H9 (cell line): ENCODE measurements at places on chromosomes 16 and 17. TPM values are rescaled to one million over a fixed set of nuclear protein-coding genes. Genes with fewer than 3 reads are reported as not detected.
A peak's percentile ranks its signal among the peaks of the same experiment; 100 is the strongest.

GRCh38 chr17:74604200-74604599, 12.1 kb upstream of the CD300LD start:
- H3K27ac ChIP-seq, result no peak overlapping the region
- H3K4me3 ChIP-seq, result no peak overlapping the region
- no peaks in the 10 kb centered on the region for H3K4me1 ChIP-seq
- no peaks in the 10 kb centered on the region for H3K36me3 ChIP-seq
- DNase-seq, result no peak

DNA sequence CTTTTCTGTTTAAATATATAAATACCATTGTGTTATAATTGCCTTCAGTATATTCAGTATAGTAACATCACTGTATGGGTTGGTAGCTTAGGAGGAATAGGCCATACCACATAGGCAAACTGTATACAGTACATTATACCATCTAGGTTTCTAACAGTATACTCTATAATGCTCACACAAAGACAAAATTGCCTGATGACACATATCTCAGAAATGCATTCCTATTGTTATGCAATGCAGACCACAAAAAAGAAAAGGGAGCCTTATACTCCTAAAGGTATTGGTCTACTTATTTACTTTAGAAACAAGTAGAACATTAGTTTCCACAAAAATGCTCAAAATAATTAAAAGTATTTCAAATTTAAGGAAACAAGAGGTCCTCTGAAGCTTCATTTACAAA, 47.9 kb downstream of the SETD6 start:
- no peaks in the 10 kb centered on the region for H3K4me1 ChIP-seq
- no peak for DNase-seq
- H3K27ac ChIP-seq, result no peak overlapping the region
- H3K27me3 ChIP-seq, result no peaks in the 10 kb centered on the region

DNA sequence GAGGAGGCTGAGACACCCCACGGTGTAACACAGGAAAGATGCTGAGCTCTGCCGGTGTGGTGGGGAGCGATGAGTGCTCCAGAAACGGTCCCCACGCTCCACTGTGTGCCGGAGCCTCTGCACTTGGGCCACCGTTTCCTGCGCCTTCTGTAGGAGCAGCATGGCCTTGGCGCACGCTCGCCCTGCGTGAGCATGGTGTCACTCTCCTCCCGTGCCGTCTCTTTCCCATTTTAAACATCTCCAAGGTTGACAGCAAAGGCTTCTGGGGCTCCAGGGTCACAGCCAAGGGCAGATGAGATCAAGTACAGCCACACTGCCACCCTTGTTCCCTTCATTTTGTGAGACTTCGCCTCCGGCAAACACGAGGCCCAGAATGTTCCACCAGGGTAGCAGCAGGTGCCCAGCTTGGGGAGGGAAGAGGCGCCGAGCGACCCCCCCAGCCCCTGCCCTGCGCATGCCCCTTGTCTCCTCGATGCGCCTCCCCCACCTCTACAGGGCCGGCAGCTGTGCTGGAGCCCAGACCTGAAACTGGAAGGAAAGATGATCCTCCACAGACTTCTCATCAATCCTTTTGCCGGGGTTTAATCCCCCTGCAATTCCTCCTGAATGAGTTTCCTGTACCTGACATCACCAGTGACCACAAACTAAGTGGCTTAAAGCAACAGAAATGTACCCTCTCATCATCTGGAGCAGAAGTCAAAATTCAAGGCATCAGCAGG, 19.9 kb upstream of the OSGIN1 start:
- no peak for DNase-seq
- peaks cover 5% of the 10 kb centered on the region; the same call in 1 of the 2 replicates for H3K36me3 ChIP-seq
- H3K4me3 ChIP-seq, result no peak overlapping the region
- no peaks in the 10 kb centered on the region for H3K27me3 ChIP-seq
- H3K27ac ChIP-seq, result no peak overlapping the region

KCTD19 gene
- 0.13 TPM in 1 of 2 replicates, not detected in the other for total RNA-seq

DNA sequence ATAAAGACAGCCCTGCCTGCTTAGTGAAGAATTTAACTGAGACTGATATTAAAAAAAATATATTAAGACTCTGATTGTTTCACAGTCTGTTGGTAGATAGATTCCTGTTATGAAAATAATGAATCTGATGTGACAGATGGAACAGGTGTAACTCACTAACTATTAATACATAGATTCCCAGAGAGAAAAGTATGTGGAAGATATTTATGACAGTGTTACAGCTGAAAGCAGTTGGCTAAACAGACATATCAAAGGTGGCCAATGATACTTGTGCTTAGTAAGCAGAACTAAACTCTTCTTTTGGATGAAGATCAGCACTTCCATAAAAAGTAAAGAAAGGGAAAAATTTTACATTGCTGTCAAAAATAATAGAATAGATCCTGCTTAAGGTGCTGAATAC, 598.2 kb upstream of the CA10 start:
- DNase-seq, result no peak
- no peaks in the 10 kb centered on the region for H3K27me3 ChIP-seq
- no peaks in the 10 kb centered on the region for H3K36me3 ChIP-seq
- H3K27ac ChIP-seq, result no peak overlapping the region

TMIGD1 gene
- total RNA-seq, result not detected in 2 replicates

DNA sequence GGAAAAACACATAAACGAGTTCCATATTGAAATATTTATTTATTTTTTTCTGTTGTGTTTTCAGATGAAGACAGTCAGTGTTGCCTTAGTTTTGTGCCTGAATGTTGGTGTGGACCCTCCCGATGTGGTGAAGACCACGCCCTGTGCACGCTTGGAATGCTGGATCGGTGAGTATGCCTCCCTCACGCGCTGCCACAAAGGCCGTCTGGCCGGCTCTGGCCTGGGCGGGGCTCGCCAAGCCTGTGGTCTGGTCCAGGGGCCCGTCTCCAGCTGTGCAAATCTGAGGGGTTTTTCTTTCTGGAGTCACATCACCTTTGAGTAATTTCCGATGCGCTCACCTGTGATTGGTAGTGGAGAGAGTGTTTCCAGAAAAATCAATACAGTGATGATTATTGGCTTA, 81.0 kb downstream of the RPTOR start:
- H3K36me3 ChIP-seq, result peaks cover 7% of the 10 kb centered on the region
- H3K4me1 ChIP-seq, result no peaks in the 10 kb centered on the region
- no peak for DNase-seq
- no peak overlapping the region for H3K4me3 ChIP-seq
- no peak overlapping the region for H3K27ac ChIP-seq
- H3K27me3 ChIP-seq, result no peaks in the 10 kb centered on the region

- no peaks in the 10 kb centered on the region for H3K4me1 ChIP-seq
- no peak overlapping the region for H3K27ac ChIP-seq
- no peak overlapping the region for H3K4me3 ChIP-seq
- H3K27me3 ChIP-seq, result no peaks in the 10 kb centered on the region
- DNase-seq, result no peak
Observed at GRCh38 chr16:89880477-89881367, 7.3 kb downstream of the TCF25 start.

DNA sequence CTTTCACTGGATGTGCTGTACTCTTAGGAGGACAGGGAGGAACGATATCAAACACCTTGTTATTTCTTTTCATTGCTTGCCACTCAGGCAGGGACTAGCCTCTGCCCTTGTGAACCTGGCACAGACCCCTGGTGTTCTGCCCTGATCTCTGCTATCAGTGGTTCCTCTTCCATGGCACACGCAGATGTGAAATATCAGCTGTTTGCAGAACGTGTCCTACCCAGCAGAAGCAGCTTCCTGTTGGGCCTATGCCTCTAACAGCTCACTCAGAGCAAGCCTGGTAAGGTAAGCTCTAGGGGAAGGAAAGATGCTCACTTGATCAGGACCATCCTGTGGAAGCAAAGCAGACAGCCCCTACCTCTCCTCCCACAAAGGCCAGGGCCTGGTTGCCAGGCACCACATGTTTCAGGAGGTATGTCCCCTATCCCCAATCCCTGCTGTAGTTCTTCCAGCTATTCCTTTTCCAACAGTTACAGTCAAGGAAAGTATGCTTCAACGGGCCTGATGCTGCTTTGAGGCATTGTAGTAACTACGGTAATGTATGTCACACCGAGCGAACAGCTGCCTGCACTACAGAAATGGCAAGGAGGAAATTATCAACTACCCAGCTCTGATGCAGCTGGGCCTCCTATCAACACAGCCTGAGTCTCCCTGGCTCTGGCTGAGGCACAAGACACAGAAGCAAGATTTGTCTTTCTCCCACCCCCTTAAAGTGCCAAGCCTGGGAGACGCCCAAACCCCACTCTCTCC, 41.3 kb upstream of the GFOD2 start:
- H3K27ac ChIP-seq, result no peak overlapping the region
- DNase-seq, result no peak
- H3K4me3 ChIP-seq, result no peak overlapping the region
- no peaks in the 10 kb centered on the region for H3K27me3 ChIP-seq
- H3K36me3 ChIP-seq, result no peaks in the 10 kb centered on the region; the same call in none of the 2 replicates
- no peaks in the 10 kb centered on the region for H3K4me1 ChIP-seq

DNA sequence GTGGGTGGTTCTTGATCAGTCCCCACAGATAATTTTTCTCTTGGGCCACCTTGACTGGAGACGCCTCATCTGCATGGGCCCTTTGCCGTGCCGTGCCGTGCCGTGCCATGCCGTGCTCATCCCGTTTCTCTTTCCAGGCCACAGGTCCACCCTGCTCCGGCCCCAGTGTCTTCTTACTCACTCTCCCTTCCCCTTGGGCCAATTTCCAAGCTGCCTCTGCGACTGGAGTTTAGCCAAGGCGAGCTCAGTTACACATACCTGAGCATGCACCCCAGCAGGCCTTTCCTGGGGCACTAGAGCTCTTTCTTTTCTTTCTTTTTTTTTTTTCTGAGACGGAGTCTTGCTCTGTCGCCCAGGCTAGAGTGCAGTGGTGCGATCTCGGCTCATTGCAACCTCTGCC, 40.5 kb upstream of the MGAT5B start:
- H3K4me1 ChIP-seq, result no peaks in the 10 kb centered on the region
- DNase-seq, result no peak
- no peak overlapping the region for H3K4me3 ChIP-seq
- no peak overlapping the region for H3K27ac ChIP-seq
- H3K27me3 ChIP-seq, result no peaks in the 10 kb centered on the region
- no peaks in the 10 kb centered on the region for H3K36me3 ChIP-seq

DNA sequence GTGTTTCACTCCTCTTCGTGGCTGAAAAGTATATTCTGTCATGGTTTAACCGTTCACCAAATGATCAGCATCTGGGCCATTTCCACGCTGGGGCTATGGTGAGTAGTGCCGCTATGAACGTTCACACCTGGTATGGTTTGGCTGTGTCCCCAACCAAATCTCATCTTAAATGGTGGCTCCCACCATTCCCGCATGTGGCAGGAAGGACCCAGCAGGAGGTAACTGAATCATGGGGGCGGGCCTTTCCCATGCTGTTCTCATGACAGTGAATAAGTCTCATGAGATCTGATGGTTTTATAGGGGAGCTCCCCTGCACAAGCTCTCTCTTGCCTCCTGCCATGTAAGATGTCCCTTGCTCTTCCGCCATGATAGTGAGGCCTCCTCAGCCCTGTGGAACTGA, 45.7 kb upstream of the ZNF469 start:
- H3K4me1 ChIP-seq, result no peaks in the 10 kb centered on the region
- no peaks in the 10 kb centered on the region for H3K27me3 ChIP-seq
- no peak overlapping the region for H3K4me3 ChIP-seq
- H3K27ac ChIP-seq, result no peak overlapping the region

USH1G gene
- total RNA-seq, result 2.5 and 2.7 TPM in 2 replicates

GRCh38 chr17:41131979-41132378, 8.0 kb upstream of the KRTAP4-12 start:
- H3K27ac ChIP-seq, result no peak overlapping the region
- no peak for DNase-seq
- no peak overlapping the region for H3K4me3 ChIP-seq
- no peaks in the 10 kb centered on the region for H3K27me3 ChIP-seq
- H3K36me3 ChIP-seq, result no peaks in the 10 kb centered on the region

DNA sequence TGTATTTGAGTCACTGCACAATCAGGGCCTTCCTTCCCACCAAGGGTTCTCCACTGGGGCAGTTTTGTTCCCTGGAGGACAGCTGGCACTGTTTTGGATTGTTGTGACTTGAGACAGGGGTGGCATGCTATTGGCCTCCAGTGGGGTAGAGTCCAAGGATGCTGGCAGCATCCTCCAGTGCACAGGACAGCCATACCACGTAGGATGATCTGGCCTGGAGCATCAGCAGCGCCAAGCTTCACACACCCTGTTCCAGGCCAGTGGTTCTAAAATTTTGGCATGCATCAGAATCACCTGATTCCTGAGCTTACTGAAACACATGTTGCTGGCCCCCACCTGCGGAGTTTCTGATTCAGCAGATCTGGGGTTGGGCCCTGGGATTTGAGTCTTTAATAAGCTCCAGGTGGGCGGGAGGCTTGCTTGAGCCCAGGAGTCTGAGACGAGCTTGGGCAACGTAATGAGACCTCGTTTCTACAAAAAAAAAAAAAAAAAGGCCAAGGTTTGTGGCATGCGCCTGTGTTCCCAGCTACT, 83.2 kb downstream of the MGAT5B start:
- DNase-seq, result no peak
- no peak overlapping the region for H3K4me3 ChIP-seq
- H3K27me3 ChIP-seq, result no peaks in the 10 kb centered on the region
- no peaks in the 10 kb centered on the region for H3K4me1 ChIP-seq
- H3K36me3 ChIP-seq, result no peaks in the 10 kb centered on the region

RPL19 gene
- total RNA-seq, result 2,038 and 2,051 TPM in 2 replicates

DNA sequence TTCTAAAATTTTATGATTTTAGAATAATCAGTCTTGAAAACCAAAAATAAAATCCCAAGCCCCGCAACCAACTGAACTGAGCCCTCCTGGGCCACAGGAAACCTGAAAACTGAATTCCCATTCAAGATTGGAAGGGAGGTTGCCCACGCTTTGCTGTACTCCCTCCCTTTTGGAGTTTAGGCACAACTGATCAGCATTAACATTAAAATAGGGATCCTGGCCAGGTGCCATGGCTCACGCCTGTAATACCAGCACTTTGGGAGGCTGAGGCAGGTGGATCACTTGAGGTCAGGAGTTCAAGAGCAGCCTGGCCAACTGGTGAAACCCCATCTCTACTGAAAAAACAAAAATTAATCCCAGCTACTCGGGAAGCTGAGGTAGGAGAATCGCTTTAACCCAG, 52.7 kb upstream of the NETO2 start:
- no peak overlapping the region for H3K4me3 ChIP-seq
- peaks cover 5% of the 10 kb centered on the region for H3K36me3 ChIP-seq
- no peak overlapping the region for H3K27ac ChIP-seq
- no peaks in the 10 kb centered on the region for H3K27me3 ChIP-seq
- DNase-seq, result peak; percentile 46
- H3K4me1 ChIP-seq, result no peaks in the 10 kb centered on the region

CCL8 gene
- not detected in 2 replicates for total RNA-seq

- no peaks in the 10 kb centered on the region for H3K27me3 ChIP-seq
- peaks cover 70% of the 10 kb centered on the region for H3K36me3 ChIP-seq
- H3K27ac ChIP-seq, result no peak overlapping the region
- peaks cover 5% of the 10 kb centered on the region; the same call in 1 of the 2 replicates for H3K4me1 ChIP-seq
Observed at GRCh38 chr17:28906706-28907438, 4.0 kb upstream of the DHRS13 start.

DNA sequence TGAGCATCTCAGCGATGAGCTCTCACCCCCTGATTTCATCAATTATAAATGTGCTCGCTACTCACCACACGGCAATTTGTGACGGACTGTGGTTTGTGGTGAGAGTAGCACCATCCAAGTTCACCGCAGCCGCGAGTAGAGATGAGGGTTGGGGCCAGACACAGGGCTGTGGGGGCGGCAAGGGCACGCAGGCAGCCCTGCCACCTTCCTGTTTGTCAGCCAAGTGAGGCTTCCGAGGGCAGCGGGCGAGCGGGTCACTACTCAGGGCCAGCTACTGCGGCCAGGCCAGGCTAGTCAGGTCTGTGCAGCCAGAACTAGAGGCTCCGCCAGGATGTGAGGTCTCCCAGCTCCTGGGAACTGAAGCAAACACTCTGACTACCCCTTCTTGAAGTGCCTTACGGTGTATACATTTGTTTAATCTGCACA, 39.6 kb upstream of the MEOX1 start:
- no peak for DNase-seq
- no peak overlapping the region for H3K27ac ChIP-seq
- no peak overlapping the region for H3K4me3 ChIP-seq
- H3K27me3 ChIP-seq, result no peaks in the 10 kb centered on the region; the same call in 1 of the 2 replicates

DPEP3 gene
- 0.59 and 0.68 TPM in 2 replicates for total RNA-seq
